ENCODE measurements at places on chromosomes 1 and 21. TPM values are rescaled to one million over a fixed set of nuclear protein-coding genes. Genes with fewer than 3 reads are reported as not detected.
A peak's percentile ranks its signal among the peaks of the same experiment; 100 is the strongest.

Gene ZNF670
- polyA plus RNA-seq, result 3.2 TPM

Gene ELAPOR1
- 0.76 TPM for polyA plus RNA-seq

Gene ENAH
- polyA plus RNA-seq, result 153 TPM

DNA sequence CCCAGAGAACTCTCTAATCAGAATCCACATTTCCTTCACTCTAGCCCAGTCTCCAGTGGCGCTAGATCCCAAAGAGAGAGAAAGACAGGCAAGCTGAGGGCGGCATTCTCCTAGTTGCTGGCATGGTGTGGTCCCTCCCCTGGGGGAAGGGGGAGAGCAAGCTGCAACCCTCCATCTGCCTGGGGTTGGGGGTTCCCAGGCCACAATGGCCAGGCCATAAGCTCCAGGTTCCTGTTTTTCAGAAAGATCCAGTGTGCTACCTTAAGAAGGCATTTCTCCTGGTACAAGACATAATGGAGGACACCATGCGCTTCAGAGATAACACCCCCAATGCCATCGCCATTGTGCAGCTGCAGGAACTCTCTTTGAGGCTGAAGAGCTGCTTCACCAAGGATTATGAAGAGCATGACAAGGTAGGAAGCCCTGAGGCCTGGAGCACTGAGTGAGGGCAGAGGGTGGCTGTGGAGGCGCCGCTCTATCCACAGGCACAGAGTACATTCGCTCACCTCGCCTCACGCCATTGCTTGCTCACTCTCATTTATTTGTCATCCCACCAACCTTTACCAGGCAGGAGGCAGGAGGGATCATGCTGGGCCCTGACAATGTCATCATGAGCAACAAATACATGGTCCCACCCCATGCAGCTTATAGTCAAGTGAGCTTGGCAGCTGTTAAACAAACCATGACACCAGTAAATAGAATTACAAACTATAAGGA, 6.6 kb downstream of the CSF1 start:
- H3K36me3 ChIP-seq, result peaks cover 38% of the 10 kb centered on the region
- no peak overlapping the region for H3K27ac ChIP-seq
- H3K27me3 ChIP-seq, result no peaks in the 10 kb centered on the region
- H3K4me1 ChIP-seq, result peaks cover 16% of the 10 kb centered on the region
- no peak for DNase-seq
- H3K4me3 ChIP-seq, result no peak overlapping the region

- H3K36me3 ChIP-seq, result no peaks in the 10 kb centered on the region
- H3K27me3 ChIP-seq, result peaks cover 12% of the 10 kb centered on the region
- no peak overlapping the region for H3K27ac ChIP-seq
- H3K4me3 ChIP-seq, result no peak overlapping the region
Observed at GRCh38 chr1:152052606-152053005, 15.8 kb upstream of the S100A11 start.

- no peak overlapping the region for H3K4me3 ChIP-seq
- DNase-seq, result no peak
- H3K36me3 ChIP-seq, result no peaks in the 10 kb centered on the region
- H3K4me1 ChIP-seq, result no peaks in the 10 kb centered on the region
Observed at GRCh38 chr1:17281775-17282181, 26.2 kb upstream of the PADI4 start.

DNA sequence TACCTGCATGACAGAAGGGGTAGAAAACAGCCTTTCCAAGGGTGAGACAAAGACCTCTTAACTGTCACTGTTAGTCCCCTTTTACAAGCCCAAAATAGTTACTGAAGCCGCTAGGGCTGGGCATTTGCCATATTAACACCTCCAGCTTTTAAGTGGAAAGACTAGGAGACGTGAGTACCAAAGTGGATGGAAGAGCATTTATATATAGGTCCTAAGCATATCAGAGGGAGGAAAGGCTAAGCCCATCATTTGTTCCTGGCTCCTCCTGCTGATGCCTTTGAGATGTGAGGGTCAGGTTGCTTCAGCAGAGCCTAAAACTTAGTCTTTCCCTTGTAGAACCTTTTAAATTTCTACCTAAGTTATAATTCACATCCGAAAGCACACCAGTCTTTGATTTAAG, 25.7 kb upstream of the APOBEC4 start:
- H3K4me3 ChIP-seq, result no peak overlapping the region
- H3K27ac ChIP-seq, result no peak overlapping the region
- DNase-seq, result no peak
- H3K27me3 ChIP-seq, result no peaks in the 10 kb centered on the region
- no peaks in the 10 kb centered on the region for H3K4me1 ChIP-seq
- no peaks in the 10 kb centered on the region for H3K36me3 ChIP-seq

DNA sequence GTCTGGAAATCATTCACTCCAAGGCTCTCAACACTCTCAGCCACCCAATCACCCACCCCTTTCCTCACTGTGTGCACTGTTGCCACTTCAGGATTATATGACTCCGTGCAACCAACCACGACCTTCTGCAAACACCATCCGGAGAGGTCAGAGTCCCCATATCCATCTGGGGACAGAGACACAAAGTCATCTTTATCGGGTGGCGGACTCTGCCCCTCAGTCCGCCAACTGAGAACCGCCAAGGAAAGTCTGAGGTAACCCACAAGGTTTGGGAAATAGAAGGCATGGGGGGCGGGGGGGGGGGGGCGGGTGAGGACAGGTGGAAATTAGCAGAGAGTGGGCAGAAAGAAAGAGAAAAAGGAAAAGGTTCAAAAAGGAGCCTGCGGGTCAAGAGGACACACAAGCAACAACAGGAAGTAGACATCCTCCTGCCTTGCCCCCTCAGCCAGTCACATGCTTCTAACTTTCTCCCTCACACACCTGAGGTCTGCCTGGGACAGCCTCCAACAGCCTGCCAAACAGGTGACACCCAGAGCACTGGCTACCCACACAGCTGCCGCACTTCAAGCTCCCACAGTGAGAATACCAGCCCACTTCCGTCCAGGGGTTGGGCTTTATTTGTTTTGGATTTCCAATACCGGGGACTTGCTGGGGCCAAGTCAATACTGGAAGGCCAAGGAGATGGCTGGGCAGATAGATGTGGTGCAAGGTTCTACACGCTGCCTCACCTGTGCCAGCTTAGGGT, 58.1 kb downstream of the SSBP3 start:
- no peak for DNase-seq
- H3K27ac ChIP-seq, result no peak overlapping the region
- H3K36me3 ChIP-seq, result no peaks in the 10 kb centered on the region
- no peak overlapping the region for H3K4me3 ChIP-seq
- no peaks in the 10 kb centered on the region for H3K27me3 ChIP-seq
- peaks cover 3% of the 10 kb centered on the region for H3K4me1 ChIP-seq

DNA sequence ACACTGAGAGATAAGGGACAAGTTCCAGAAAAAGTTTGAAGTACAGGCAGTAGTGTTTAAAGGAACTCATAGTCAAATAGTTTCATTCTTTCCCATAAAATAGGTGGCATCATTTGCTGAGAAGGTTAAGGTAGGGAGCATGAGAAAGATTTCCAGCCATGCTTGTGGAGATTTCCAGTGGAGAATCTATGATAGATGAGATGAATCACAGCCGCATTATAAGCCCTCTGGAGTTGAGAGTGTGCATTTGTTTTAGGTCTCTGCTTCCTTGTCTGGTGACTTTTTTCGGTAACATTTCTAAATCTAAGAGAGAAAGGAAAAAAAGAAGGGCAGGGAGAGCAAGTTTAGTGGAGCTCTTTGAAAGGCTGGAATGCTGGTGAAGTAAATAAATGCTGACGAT, 108.7 kb downstream of the DISP1 start:
- no peaks in the 10 kb centered on the region for H3K27me3 ChIP-seq
- H3K4me1 ChIP-seq, result peaks cover 11% of the 10 kb centered on the region
- DNase-seq, result peak; percentile 30
- H3K4me3 ChIP-seq, result no peak overlapping the region
- no peaks in the 10 kb centered on the region for H3K36me3 ChIP-seq

GRCh38 chr1:59027177-59027576, 243.3 kb upstream of the JUN start:
- peak overlapping the region; percentile 83 for H3K27ac ChIP-seq
- no peak for DNase-seq
- H3K36me3 ChIP-seq, result no peaks in the 10 kb centered on the region
- H3K4me3 ChIP-seq, result no peak overlapping the region
- no peaks in the 10 kb centered on the region for H3K27me3 ChIP-seq
- peaks cover 14% of the 10 kb centered on the region for H3K4me1 ChIP-seq

GRCh38 chr1:110684491-110684890, 9.8 kb upstream of the KCNA3 start:
- no peaks in the 10 kb centered on the region for H3K4me1 ChIP-seq
- no peak for DNase-seq
- no peaks in the 10 kb centered on the region for H3K27me3 ChIP-seq

- no peak overlapping the region for H3K4me3 ChIP-seq
- no peak overlapping the region for H3K27ac ChIP-seq
- H3K4me1 ChIP-seq, result no peaks in the 10 kb centered on the region
- H3K27me3 ChIP-seq, result no peaks in the 10 kb centered on the region
- DNase-seq, result no peak
- H3K36me3 ChIP-seq, result no peaks in the 10 kb centered on the region
Observed at GRCh38 chr1:204396015-204396583, 15.5 kb downstream of the PPP1R15B start.

GRCh38 chr1:247401310-247402119, 14.5 kb upstream of the NLRP3 start:
- DNase-seq, result no peak
- no peak overlapping the region for H3K27ac ChIP-seq
- H3K27me3 ChIP-seq, result no peaks in the 10 kb centered on the region
- H3K4me3 ChIP-seq, result no peak overlapping the region
- no peaks in the 10 kb centered on the region for H3K36me3 ChIP-seq

DNA sequence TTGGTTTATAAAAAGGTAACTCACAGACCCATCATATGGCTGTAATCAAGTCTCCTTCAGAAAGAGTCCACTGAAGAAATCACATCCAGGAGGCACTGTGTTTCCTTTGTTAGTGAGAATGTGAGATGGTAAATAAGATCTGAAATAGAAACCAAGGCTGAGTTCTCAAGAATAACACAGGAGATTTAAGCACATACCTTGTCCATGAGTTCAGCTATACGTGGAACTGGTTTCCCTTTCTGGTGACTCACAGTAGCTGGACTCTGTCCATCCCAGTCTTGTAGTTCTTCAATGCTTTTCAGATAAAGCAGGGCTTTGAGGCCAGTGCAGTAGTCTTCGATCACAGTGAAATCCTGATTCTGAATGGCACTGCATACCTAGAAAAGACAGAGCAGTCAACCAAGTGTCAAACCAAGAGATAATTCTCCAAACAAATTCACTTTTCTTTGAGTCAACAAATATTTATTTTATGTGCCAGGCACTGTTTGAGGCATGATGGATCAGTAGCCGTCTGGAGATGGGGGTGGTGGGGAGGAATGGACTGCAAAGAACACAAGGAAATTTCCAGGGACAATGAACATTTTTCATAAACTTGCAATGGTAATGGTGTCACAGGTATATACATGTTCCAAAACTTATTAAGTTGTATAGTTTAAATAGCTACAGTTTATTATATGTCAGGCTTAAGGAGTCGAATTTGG, 471.4 kb downstream of the PTBP2 start:
- no peak overlapping the region for H3K4me3 ChIP-seq
- H3K27me3 ChIP-seq, result no peaks in the 10 kb centered on the region
- no peaks in the 10 kb centered on the region for H3K36me3 ChIP-seq
- DNase-seq, result peak; percentile 98
- H3K4me1 ChIP-seq, result no peaks in the 10 kb centered on the region

DNA sequence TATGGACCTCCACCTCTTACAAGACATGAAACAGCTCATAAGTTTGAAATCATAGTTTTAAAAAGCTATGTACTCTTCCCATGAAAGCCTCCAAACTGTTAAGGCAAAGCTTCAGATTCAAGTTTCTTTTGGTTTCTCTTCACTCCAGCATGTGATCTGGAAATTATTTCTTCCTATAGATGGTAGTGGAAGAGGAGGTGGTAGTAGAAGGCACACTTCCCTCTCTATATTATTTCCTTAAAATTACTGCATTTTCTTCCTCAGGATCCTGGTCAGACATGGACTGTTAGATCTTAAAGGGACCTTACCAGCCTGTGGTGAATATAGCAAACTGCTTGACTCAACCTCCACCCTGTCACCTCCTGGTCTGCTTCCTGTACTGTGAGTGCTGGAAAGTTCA, 31.9 kb downstream of the NHLH2 start:
- no peak overlapping the region for H3K27ac ChIP-seq
- DNase-seq, result no peak
- H3K4me1 ChIP-seq, result no peaks in the 10 kb centered on the region
- H3K36me3 ChIP-seq, result no peaks in the 10 kb centered on the region
- no peak overlapping the region for H3K4me3 ChIP-seq

- peaks cover 4% of the 10 kb centered on the region for H3K4me1 ChIP-seq
- H3K4me3 ChIP-seq, result peak overlapping the region; percentile 98
- H3K36me3 ChIP-seq, result peaks cover 25% of the 10 kb centered on the region
- no peaks in the 10 kb centered on the region for H3K27me3 ChIP-seq
Observed at GRCh38 chr1:156740237-156740740, 599 bp downstream of the MRPL24 start.

DNA sequence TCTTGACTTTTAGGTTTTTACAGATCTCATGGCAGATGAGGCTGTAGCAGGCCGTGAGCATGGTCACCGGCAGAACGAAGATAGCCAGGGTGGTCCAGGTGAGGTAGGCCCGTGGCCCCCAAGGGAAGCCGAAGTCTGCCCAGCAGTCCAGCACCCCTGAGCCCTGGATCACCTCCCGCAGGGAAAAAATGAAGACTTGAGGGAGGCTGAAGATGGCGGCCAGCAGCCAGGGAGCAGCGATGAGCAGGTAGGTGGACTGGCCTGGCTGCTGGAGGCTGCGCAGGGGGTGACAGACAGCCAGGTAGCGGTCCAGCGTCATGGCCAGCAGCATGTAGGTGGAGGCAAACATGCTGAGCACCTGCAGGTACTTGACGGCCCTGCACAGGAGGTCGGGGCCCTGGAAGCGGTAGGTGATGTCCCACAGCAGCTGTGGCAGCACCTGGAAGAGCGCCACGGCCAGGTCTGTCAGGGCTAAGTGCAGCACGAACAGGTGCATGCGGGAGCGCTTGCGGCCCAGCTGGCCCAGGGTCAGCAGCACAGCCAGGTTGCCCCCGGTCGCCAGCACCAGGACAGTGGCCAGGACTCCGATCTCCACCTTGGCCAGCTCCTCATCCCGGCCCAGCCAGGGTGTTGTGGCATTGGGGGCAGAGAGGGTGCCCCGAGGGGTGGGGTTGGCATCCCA, 856 bp downstream of the AVPR1B start:
- no peak overlapping the region for H3K4me3 ChIP-seq
- H3K27ac ChIP-seq, result no peak overlapping the region
- H3K4me1 ChIP-seq, result no peaks in the 10 kb centered on the region
- DNase-seq, result no peak
- peaks cover 26% of the 10 kb centered on the region for H3K27me3 ChIP-seq
